Karpas-422 (cell line): ENCODE measurements at places on chromosomes 2 and 18. TPM values are rescaled to one million over a fixed set of nuclear protein-coding genes. Genes with fewer than 3 reads are reported as not detected.

GRCh38 chr2:223941579-223942277 is 3.4 kb downstream of the WDFY1 start:
- DNase-seq = no peak

Gene COL4A3
- 0.04 and 0.60 TPM in 2 replicates for total RNA-seq

- DNase-seq = peak; percentile 47
These were observed at the start of gene ATP6V1C2 for GRCh38 chr2:10721396-10722251. Gene ATP6V1C2 (plus strand): TSS chr2:10721630. CDS start chr2:10722850, 1,220 bp downstream.

GRCh38 chr2:25201794-25202193 is 33.4 kb upstream of the POMC start:
- no peak for DNase-seq

DNA sequence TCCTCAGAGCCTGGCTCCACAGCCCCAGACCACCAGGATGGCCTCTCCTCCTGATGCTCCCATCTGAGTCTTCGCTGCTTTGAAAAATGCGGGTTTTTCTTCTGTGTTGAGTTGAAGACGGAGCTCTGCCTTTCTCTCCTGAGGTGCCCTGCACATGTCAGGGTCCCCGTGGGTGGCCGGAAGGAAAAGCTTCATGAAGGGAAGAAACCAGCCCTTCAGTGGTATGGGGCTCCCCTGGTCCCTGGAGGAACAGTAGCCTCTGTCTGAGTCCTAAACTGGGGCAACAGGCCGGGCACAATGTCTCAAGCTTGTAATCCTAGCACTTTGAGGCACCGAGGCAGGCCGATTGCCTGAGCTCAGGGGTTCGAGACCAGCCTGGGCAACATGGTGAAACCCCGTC is 54.7 kb upstream of the CAB39 start:
- DNase-seq = no peak

Gene SLC30A3
- total RNA-seq = 0.19 and 0.29 TPM in 2 replicates

Gene GALR1
- total RNA-seq = not detected in 2 replicates

Gene MBD2
- 53.5 and 61.3 TPM in 2 replicates for total RNA-seq

- DNase-seq = no peak
These were observed 1488.8 kb upstream of the NXPH2 start for GRCh38 chr2:140269000-140269399.

- no peak for DNase-seq
These were observed 353.3 kb downstream of the AKAIN1 start for GRCh38 chr18:4843771-4844170.

DNA sequence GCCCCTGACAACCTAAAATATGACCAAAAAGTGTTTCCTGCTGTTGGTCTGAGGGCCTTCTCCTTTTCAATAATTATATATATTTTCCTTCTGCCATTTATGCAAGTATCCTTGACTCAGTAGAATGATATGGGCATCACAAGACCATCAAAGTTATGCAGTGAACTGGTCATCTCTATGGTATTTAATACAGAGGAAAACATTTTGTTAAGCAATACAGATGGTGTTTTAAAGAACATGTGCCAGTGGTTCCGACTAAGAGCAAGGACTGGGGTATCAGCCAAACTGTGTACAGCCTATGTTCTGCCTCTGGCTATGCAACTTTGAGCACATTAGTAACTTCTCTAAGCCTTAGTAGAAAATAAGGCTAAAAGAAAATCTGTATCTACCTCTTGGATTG is 179.0 kb downstream of the TRABD2A start:
- no peak for DNase-seq

DNA sequence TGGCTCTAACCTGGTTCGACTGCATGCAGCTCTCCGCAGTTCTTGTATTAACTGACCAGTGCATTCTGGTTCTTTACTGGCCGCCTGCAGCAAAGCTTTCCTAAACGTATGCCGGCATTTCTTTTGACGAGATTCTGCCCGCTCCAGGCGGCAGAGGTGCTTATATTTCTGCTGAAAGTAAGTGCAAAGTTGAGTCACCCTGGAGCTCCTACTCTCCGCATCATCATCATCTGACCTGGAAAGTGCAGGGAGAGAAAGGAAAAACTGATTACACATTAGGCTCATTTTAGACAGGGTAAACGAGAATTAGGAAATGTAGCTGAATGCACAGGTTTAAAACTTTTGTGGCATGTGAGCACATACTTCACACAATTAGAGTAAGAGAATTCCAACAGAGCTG is 57.9 kb downstream of the INO80D start:
- no peak for DNase-seq

DNA sequence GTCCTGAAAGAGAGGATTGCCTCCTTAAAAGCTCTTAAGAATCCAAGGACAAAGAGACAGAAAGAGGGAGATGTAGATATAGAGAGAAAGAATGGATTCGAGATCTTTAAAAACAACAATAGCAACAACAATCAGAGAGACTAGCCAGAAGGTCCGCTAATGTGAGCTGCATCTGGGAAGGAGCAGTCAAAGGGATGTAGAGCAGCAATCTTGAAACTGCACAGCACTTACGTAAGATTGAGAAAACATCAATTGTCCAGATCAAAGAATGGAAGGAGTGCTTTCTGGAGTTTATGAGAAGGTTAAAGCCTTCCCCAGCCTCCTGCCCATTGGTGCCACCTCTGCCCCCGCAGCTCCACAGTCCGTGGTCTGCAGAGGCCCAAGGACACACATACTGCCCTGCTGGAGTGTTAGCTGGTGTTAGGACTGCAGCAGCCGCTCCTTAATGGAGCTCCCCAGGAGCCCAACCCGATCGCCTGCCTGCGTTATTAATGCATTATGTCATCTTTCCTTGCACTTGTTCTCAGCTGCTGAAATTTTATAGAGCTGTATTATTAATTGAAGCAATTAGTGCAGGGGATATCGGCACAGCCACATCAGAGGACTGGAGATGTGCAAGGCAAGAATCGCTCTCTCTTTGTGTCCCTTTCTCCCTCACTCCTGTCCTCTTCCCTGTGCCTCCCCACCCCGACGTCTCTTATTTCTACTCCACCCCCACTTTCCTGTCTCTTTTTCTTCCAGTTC is 94.2 kb upstream of the STPG4 start:
- no peak for DNase-seq

Gene ATP9B
- total RNA-seq = 65.1 and 76.9 TPM in 2 replicates

Gene DUSP2
- 25.1 and 45.2 TPM in 2 replicates for total RNA-seq

Gene CFAP210
- total RNA-seq = 0.07 and 0.18 TPM in 2 replicates

DNA sequence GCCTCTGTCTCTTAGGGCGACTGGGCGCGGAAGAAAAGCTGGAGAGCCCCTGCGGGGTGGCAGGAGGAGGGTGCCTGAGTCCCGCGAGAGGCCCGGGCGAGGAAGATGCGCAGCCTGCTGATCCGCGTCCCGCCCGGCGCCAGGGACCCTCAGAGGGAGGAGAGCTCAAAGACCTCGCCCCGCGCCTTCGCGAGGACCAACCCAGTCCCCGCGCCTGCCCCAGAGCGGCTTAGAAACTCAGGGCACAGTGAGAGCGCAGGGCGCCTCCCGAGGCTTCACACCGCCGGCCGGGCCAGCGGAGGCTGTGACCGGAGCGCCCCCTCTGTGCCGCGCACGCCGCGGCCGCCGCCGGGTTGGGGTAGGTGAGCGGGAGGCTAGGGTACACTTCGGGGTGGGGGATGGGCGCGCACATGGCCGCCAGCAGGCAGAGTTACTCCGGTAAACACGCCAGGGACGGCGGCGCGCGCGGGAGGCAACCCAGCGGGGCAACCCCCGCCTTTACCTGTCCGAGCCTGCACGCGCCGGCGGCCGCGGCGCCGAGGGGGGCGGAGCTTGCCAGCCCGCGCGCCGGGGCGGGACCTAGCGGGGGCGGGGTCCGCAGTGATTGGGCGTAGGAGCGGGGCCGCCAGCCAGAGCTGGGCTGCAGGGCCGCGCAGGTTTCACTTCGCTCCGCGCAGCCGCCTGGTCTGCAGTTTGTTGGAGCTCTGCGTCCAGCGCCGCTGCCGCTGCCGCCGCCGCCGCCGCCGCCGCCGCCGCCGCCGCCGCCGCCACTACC is at the start of gene BCL2L11:
BCL2L11 (plus strand) TSS at position 662 of the 775 bp plus-strand sequence. CDS start 2,832 bp downstream, outside the sequence.
- peak; percentile 97 for DNase-seq

Gene ZBTB7C
- total RNA-seq = not detected in 2 replicates

DNA sequence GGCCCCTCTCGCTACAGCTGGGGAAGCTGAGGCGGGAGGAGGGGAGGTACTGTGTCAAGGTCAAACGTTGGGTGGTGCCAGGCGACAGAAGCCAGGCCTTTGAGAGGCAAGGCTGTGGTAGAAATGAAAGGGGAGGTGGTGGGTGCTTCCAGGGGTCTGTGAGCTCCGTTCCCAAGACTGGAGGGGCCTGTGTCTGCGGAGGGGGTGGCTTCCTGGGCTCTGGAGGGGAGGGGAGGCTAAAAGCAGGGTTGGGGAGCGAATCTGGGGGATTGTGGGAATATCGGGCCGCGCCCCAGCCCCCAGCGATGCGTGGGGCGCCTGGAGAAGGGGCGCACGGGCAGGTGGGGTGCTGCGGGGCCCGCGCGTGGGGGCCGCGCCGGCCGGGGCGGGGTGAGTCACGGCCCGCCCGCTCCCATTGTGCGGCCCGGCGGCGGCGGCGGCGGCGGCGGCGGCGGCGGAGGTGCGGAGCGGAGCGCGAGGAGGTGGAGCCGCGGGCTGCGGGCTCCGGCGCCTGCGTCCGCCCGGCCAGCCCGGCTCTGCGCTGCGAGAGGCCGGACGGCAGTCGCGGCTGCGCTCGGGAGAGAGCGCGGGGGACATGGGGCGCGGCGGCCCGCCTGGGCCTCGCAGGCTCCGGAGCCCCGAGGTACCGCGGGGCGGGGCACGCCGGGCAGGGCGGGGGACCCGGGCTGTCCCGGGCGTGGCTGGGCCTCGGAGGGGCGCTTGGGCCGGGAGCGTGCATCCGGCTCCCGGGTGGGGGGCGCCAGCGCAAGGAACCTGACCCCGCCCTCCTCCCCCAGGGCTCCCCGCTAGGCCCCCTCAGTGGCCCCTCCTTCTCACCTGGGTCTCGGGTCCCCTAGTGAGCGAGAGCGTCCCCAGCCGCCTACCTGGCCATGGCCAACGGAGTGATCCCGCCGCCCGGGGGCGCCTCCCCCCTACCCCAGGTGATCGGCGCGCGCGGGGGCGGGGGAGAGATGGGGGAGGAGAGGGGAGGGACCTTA is at the start of gene SLC4A3:
SLC4A3 (plus strand) TSS at position 528 of the 998 bp plus-strand sequence; CDS start at position 891, 363 bp downstream.
- no peak for DNase-seq

DNA sequence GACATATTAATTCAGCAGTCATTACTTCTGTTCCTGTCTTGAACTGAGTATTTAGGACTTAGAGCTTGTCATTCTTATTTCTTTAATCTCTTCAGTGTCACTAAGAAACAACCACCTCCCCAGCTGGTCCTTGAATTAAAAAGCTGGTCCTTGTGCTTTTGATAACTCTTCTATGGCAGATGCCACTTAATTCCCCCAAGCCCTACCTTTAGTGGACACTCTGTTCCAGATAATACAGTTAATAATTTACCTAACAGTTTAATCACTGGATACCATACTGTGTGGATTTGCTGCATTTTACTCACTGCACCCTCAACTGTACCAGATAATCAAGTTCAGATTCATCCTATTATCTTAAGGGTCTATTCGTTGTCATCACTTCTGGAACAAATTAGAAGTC is 73.1 kb downstream of the SKA1 start:
- no peak for DNase-seq

DNA sequence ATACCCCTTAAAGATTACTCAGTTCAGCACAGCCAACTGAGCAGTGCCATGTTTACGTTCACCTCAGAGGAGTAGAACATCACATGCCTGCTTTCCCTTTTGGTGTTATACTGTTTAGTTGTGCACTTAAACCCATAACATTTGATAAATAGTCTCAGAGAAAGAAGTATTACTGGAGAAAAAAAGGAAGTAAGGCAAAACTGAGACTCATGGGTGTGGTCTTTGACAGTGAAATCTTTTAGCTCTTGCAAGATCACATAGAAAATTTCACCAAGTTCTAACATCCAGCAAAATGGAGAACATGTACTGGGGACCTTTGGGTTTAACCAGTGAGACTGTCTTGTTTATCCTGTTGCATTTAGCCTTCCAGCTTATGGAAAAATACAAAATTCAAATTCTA is 5.6 kb downstream of the TANK start:
- peak; percentile 59 for DNase-seq

Gene SERPINB11
- total RNA-seq = not detected in 2 replicates

Gene DCDC2C
- not detected in 2 replicates for total RNA-seq

Gene FSIP2
- total RNA-seq = not detected in 2 replicates

Gene CD8B2
- not detected in 2 replicates for total RNA-seq

DNA sequence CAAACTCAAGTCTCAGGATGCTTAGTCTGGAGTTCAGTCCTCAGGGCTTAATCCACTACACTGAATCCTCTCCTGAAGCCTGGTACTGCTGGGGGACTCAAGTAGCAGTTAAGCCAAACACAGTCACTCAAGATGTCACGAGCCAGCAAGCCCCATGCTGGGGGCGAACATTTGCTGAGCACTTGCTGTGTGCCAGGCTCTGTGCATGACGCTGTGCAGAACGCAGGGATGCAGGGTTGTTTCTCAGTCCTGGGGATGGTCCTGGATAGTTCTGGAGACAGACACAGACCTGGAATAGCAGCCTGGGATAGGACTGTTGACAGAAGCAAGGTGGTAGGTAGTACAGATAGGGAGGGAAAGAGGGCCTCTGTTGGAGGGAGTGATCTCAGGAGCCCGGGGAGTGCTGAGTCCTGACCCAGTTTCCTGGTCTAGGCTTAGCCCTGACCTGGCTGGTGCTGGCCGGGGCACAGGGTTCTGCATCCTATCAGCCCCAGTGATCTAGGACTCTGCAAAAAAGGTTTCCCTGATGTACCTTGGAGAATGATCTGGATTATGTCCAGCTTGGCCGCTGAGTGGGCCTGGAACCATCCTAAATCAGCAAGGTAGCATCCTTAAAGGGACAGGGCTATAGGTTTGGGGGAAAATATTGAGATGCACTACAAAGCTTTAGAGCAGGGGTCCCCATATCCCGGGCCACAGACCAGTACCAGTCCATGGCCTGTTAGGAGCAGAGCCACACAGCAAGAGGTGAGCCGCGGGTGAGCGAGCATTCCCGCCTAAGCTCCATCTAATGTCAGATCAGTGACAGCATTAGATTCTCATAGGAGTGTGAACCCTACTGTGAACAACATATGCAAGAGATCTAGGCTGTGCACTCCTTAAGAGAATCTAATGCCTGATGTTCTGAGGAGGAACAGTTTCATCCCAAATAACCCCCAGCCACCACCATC is 54.7 kb upstream of the OTOF start:
- DNase-seq = no peak

Gene GAL3ST2
- total RNA-seq = not detected in 2 replicates

Gene OTX1
- total RNA-seq = 1.9 and 6.4 TPM in 2 replicates

Gene FBXO36
- 0.11 and 2.6 TPM in 2 replicates for total RNA-seq

DNA sequence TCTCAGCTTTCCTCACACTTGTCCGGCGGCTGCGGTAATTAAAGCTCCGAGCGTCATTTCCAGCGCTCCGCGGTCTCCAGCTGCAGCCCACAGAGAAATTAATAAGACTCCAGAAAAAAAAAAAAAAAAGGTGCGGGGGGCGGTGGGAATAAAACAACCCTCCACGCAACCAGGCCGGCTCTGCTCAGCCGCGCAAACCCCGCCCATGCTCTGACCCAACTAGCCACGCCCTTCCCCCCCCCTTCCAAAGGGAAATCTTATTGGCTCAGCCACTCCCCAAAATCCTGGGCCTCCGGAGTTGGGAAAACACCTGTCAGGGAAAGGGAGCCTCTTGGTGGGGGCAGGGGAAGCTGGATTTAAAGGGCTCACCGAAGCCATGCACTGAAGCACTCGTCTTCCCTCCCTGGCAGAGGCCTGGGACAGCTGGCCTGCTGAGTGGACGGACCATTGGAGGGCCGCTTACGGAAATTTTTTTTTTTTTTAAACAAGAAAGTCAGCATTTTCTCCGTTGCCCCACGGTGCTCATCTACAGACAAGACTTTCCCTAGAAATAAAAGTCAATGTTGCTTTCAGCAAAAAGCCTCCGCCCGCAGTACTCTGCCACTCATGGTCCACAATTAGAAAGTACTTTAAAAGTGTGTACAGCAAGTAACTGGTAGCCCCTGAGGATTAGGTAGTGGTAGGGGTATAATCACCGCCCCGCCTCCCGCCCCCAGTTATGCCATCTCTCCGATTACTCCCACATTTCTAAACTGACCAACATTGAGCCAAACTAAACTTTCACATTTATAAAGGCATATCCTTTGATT is 674 bp upstream of the ERBB4 start:
- DNase-seq = no peak
